ENCODE measurements at places on chromosomes 2 and 18. TPM values are rescaled to one million over a fixed set of nuclear protein-coding genes. Genes with fewer than 3 reads are reported as not detected.
A peak's percentile ranks its signal among the peaks of the same experiment; 100 is the strongest.

DNA sequence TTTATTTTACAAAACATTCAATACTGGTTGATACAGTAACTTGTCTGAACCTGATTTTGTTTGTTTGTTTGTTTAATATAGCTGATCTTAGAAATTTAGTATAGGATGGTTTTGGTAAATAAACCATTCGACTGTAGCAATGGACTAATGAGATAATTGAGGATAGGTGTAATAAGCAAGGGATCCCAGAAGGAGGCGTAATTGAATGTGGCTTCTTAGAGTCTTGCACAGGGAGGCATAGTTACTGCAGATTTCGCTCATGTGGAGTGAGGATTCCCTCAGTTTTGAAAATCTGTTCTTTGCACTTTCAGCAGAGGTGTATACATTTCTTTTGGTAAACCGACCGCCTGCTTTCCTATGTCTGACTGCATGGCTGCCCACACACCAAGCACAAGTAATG lies 709.6 kb downstream of the SOCS6 start:
- DNase-seq: no peak

RGPD3 gene
- total RNA-seq: 0.31 TPM

DNA sequence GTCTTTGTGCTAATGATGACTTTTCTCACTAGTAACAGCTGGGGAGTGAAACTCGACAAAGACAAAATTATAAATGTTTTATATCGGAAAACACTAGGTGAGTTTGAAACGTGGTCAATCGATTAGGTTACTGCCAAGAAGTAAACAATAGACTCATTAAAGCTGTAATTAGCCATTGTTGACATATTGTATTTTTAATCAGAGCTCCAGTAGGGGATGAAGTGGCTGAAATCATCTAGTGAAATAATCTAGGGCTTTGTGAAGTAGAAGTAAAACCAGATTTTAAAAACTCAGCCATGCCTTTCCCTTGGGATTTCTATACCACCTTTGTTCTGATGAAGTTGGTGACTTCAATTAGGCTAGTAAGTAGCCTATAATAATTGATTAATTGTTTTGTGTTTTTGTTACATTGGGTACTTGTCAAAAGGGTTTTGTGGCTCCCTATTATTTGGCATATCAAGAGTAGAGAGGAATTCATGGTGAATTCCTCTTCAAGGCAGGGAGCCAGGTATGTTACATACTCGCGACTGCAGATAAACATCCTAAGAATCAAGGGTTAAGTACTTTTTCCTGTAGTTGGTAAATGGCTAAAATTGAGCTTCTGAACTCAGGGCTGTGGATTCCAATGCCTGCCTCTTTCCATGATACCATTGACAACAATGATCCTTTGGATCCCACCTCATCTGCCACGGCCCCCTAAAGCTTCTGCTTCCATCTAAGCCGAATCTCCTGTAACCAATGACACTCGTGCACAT lies 31.6 kb downstream of the RAB27B start:
- no peak for DNase-seq

- no peak for DNase-seq
These were observed 178.4 kb upstream of the ALPP start for GRCh38 chr2:232200195-232200594.

GRCh38 chr2:54191361-54192135 lies 64.5 kb downstream of the TSPYL6 start:
- DNase-seq: no peak

- DNase-seq: no peak
These were observed 577.3 kb downstream of the SATB2 start for GRCh38 chr2:198880421-198880820.

AQP12A gene
- not detected for total RNA-seq

PTH2R gene
- not detected for total RNA-seq

- DNase-seq: peak; percentile 40
These were observed 123.1 kb downstream of the PRPF40A start for GRCh38 chr2:152594022-152594766.

CLIP4 gene
- total RNA-seq: 27.9 TPM

DNA sequence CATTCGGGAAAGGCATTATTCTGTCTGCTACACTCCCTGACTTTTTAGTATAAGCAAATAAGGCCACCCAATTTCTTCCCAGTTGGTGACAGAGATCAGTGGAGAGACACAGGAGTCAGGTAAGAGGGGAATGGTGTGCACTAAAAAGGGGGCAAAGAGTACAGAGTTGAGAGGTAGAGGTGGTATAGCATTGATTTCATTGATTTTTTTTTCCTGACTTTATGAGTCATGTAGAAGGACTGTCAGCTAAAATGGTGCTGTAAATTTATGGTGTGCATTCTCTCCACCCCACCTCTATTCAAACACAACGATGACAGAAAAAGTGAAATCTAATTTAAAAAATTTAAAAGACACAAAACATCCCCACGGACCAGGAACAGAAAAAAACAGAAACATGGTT lies 23.7 kb upstream of the ST8SIA3 start:
- DNase-seq: no peak

MC5R gene
- not detected for total RNA-seq

RNU2-63P gene
- 25.7 TPM for total RNA-seq

MBD1 gene
- 70.5 TPM for total RNA-seq

DNA sequence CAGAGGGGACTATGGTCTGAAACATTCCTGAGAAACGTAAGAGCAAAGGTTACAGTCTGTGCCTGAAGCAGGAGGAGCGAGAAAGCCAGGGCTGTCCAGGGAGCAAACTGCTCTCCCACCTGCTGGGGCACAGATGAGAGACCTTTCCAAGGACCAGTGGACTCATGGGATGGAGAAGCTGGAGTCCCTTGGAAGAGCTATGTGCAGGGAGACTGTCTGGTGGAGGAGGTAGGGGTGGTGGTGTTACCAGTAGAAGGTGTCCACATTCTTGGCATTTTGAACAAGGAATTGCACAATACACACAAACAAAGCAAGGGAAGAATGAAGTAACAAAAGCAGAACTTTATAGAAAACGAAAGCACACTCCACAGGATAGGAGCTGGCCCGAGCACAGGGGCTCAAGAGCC lies 97.9 kb upstream of the CYRIA start:
- no peak for DNase-seq

GRCh38 chr2:189045836-189046235 lies 71.7 kb downstream of the COL3A1 start:
- no peak for DNase-seq

Data from activated CD4-positive, alpha-beta memory T cell treated with anti-CD3 and anti-CD28 coated beads for 36 hours (primary cell).